PC-9 (cell line): ENCODE measurements at places on chromosomes 16 and 17. TPM values are rescaled to one million over a fixed set of nuclear protein-coding genes. Genes with fewer than 3 reads are reported as not detected.
A peak's percentile ranks its signal among the peaks of the same experiment; 100 is the strongest.

The TNFRSF17 gene
- not detected in 2 replicates for total RNA-seq

The CIAPIN1 gene
- 51.4 and 56.4 TPM in 2 replicates for total RNA-seq

The TBC1D3H gene
- not detected in 2 replicates for total RNA-seq

The GPR142 gene
- not detected in 2 replicates for total RNA-seq

The C17orf78 gene
- total RNA-seq: not detected in 2 replicates

The CACNG3 gene
- total RNA-seq: not detected in 2 replicates

The TMEM114 gene
- not detected in 2 replicates for total RNA-seq

The CALB2 gene
- 107 and 135 TPM in 2 replicates for total RNA-seq

The PRSS33 gene
- total RNA-seq: 0.23 and 0.33 TPM in 2 replicates

The TEKT3 gene
- not detected in 2 replicates for total RNA-seq

DNA sequence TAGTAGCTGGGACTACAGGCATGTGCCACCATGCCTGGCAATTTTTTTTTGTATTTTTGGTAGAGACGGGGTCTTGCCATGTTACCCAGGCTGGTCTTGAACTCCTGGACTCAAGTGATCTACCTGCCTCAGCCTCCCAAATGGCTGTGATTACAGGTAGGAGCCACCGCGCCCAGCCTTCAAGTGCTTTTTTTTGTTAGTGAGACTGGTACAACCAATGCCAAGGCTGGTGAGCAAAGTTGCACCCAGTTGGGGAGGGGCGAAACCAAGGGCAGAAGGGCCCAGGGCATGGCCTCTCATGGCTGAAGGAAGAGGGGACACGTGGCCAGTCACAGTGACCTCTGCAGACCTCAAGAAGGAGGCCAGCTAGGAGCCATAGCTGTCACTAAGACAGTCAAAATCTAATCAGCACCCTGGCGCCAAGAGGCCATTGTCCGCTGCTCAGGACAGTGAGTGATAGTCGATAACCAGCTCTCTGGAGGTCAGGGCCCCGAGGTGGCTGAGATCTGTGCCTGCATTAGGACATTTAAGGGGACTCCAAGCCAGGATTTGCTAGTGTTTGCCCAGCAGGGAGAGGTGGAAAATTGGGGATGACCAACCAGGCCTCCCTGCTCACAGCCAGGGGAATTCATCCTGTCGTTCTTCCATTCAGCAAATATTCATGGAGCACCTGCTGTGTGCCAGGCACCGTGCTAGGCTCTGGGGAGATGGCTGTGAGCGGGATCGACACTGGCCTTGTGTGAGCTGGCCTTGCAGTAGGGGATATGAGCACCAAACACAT, 10.2 kb downstream of the IL4R start:
- H3K4me3 ChIP-seq: no peak overlapping the region
- peaks cover 90% of the 10 kb centered on the region for H3K4me1 ChIP-seq
- DNase-seq: no peak
- H3K27me3 ChIP-seq: no peaks in the 10 kb centered on the region

DNA sequence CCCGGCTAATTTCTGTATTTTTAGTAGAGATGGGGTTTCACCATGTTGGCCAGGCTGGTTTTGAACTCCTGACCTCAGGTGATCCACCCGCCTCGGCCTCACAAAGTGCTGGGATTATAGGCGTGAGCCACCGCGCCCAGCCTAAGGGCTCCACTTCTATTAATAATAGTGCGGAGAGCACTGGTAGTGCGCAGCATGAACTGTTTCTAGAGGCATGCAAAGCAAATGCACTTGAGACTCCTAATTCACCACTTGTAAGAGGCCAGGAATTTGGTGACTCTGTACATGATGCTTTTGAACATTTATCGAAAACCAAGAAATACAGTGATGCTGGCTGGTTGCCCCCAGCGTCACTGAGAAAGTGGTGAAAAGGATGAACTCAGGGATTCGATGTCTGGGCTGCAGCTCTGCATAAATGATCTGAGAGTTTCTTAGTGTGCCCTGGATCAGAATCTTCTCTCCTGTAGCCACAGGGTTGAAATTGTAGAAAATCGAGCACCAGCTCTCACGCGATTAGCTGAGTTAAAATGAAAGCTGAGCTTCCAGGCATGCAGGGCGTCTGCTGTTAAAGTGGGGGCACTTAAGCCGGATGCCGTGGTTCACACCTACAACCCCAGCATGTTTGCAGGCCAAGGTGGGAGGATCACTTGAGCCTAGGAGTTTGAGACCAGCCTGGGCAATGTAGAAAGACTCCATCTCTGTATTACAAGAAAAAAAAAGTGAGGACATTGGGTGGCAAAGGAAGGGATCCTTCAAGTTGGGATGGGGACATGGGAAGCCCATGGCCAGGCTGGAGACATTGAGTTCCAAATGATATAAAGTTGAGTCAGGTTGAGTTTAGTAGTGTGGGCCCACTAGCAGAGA, 4.8 kb downstream of the RNF213 start:
- no peak overlapping the region for H3K27ac ChIP-seq
- no peaks in the 10 kb centered on the region for H3K27me3 ChIP-seq
- no peak overlapping the region for H3K4me3 ChIP-seq
- no peaks in the 10 kb centered on the region for H3K36me3 ChIP-seq
- no peak for DNase-seq

DNA sequence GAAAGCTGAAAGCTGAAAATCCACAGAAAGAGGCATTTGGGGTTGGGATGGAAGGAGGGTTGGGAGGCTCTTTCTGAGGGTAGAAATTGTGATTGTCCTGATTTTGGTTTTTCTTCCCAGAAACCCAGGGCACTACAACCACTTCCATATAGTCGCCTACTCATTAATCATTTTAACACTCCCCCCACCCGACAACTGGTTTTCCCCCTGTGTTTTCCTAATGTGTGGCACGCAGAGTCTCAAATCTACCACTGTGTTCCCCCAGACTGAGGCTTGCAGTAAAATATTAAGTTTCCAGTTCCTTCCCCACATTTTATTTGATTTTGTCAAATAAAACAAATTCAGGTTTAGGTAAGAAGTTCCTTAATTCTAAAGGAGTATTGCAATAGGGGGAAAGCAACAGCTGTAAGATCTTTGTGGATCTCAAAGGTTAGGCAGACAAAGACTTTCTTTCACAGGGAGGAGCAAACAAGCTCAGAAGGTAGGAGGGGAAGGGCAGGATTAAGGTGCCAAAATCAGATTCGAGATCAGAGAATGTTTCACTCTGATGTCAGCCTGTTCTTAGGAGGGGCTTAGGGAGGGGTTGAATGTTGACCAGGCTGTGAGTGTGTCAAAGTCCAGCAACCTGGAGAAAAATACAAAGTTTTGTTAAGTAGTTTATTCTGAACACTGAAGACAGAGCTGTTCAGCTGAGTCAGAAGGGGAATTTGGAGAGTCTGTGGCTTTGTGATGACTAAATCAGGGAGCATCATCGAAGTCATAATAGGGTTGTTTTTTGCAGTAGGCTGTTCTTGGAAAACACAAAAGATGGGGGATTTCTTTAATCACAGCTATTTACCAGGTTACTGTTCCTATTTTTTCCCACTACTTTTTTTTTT, 3.6 kb downstream of the ZNF267 start:
- H3K27me3 ChIP-seq: no peaks in the 10 kb centered on the region
- peak overlapping the region; percentile 11 for H3K27ac ChIP-seq
- no peak for DNase-seq
- H3K4me3 ChIP-seq: peak overlapping the region; percentile 9; the same call in 1 of the 2 replicates

- H3K36me3 ChIP-seq: no peaks in the 10 kb centered on the region
- no peak overlapping the region for H3K4me3 ChIP-seq
- no peaks in the 10 kb centered on the region for H3K27me3 ChIP-seq
- no peaks in the 10 kb centered on the region for H3K4me1 ChIP-seq
- no peak for DNase-seq
Measured at GRCh38 chr17:82938486-82938872, 98.7 kb upstream of the ZNF750 start.

GRCh38 chr17:50919321-50920040, 53.3 kb upstream of the TOB1 start:
- H3K27me3 ChIP-seq: no peaks in the 10 kb centered on the region
- no peaks in the 10 kb centered on the region for H3K36me3 ChIP-seq
- peak; percentile 95 for DNase-seq
- H3K27ac ChIP-seq: peak overlapping the region; percentile 63
- peaks cover 93% of the 10 kb centered on the region for H3K4me1 ChIP-seq

DNA sequence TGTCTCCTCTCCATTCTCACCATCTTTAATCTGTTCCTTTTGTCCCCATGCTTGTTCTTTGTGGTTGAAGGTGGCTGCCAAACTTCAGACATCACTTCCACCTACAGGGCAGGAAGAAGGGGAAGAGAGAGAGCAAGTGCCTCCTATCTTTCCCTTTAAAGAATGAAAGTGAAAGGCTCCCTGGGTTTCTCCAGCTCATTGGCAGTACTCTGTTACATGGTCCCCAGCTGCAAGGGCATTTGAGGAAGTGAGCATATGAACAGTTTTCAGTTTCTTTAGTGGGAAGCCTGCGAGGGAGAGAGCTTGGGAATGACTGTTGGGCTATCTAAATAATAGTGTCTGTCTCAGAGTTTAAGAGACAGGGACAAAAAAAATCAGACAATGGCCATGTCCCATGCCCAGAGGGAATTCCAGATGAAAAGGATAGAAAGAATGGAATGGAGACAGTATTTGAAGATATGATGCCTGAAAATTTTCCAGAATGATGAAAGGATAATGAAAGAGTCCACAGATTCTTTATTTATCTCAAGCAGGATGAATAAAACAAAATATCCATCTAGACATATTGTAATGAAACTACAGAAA, 159.9 kb downstream of the LGALS9B start:
- DNase-seq: no peak
- H3K4me3 ChIP-seq: no peak overlapping the region
- H3K4me1 ChIP-seq: no peaks in the 10 kb centered on the region
- peaks cover 24% of the 10 kb centered on the region for H3K36me3 ChIP-seq
- no peaks in the 10 kb centered on the region for H3K27me3 ChIP-seq

DNA sequence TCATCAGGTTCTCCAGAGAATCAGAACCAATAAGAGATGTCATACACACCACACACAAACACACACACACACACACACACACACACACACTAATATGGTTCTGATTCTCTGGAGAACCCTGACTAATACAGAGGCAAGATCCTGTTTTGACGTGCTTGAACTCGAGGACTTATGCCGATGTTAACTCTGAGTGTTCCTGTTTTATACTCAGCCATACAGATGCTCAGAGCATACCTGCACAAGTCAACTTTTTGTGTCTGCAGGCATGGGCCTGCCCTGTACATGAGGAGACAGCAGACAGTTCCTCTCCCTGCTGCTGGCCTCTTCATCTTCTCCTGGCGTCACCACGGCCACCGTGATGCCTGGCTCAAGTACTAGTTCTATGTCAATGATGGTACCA, 635.9 kb downstream of the WWOX start:
- no peaks in the 10 kb centered on the region for H3K36me3 ChIP-seq
- H3K4me3 ChIP-seq: no peak overlapping the region
- no peaks in the 10 kb centered on the region for H3K4me1 ChIP-seq
- H3K27me3 ChIP-seq: no peaks in the 10 kb centered on the region
- no peak for DNase-seq
- H3K27ac ChIP-seq: no peak overlapping the region

GRCh38 chr16:86951831-86952598, 365.2 kb downstream of the C16orf95 start:
- H3K27me3 ChIP-seq: peaks cover 68% of the 10 kb centered on the region
- H3K36me3 ChIP-seq: no peaks in the 10 kb centered on the region
- no peak overlapping the region for H3K27ac ChIP-seq

- H3K4me3 ChIP-seq: no peak overlapping the region
- DNase-seq: peak; percentile 87
- H3K27ac ChIP-seq: no peak overlapping the region
- no peaks in the 10 kb centered on the region for H3K4me1 ChIP-seq
- H3K27me3 ChIP-seq: no peaks in the 10 kb centered on the region
Measured at GRCh38 chr17:81142301-81143199, 22.8 kb upstream of the PVALEF start.

GRCh38 chr17:79707931-79708891, 22.5 kb upstream of the ENPP7 start:
- no peak overlapping the region for H3K4me3 ChIP-seq
- no peaks in the 10 kb centered on the region for H3K4me1 ChIP-seq
- no peaks in the 10 kb centered on the region for H3K36me3 ChIP-seq
- peak; percentile 46 for DNase-seq
- no peak overlapping the region for H3K27ac ChIP-seq

GRCh38 chr17:13104576-13104975, 86.7 kb upstream of the ELAC2 start:
- no peak for DNase-seq
- H3K36me3 ChIP-seq: no peaks in the 10 kb centered on the region
- H3K27ac ChIP-seq: no peak overlapping the region
- H3K27me3 ChIP-seq: peaks cover 25% of the 10 kb centered on the region
- H3K4me3 ChIP-seq: no peak overlapping the region

- DNase-seq: no peak
- no peak overlapping the region for H3K27ac ChIP-seq
- H3K4me3 ChIP-seq: no peak overlapping the region
- no peaks in the 10 kb centered on the region for H3K27me3 ChIP-seq
- no peaks in the 10 kb centered on the region for H3K36me3 ChIP-seq
- peaks cover 12% of the 10 kb centered on the region for H3K4me1 ChIP-seq
Measured at GRCh38 chr17:67256075-67256732, 11.2 kb upstream of the HELZ start.

GRCh38 chr17:36136036-36136435, 32.4 kb downstream of the CCL4 start:
- no peak for DNase-seq
- no peaks in the 10 kb centered on the region for H3K36me3 ChIP-seq
- no peak overlapping the region for H3K27ac ChIP-seq
- peaks cover 43% of the 10 kb centered on the region for H3K27me3 ChIP-seq
- no peaks in the 10 kb centered on the region for H3K4me1 ChIP-seq

- peaks cover 55% of the 10 kb centered on the region for H3K4me1 ChIP-seq
- H3K4me3 ChIP-seq: no peak overlapping the region
- H3K36me3 ChIP-seq: no peaks in the 10 kb centered on the region
- DNase-seq: no peak
- no peaks in the 10 kb centered on the region for H3K27me3 ChIP-seq
- H3K27ac ChIP-seq: no peak overlapping the region
Measured at GRCh38 chr17:57876023-57876865, 26.4 kb upstream of the MRPS23 start.

GRCh38 chr17:4786516-4786915, 352 bp upstream of the VMO1 start:
- H3K27ac ChIP-seq: no peak overlapping the region
- peaks cover 20% of the 10 kb centered on the region for H3K4me1 ChIP-seq
- H3K27me3 ChIP-seq: no peaks in the 10 kb centered on the region
- DNase-seq: no peak
- no peaks in the 10 kb centered on the region for H3K36me3 ChIP-seq

DNA sequence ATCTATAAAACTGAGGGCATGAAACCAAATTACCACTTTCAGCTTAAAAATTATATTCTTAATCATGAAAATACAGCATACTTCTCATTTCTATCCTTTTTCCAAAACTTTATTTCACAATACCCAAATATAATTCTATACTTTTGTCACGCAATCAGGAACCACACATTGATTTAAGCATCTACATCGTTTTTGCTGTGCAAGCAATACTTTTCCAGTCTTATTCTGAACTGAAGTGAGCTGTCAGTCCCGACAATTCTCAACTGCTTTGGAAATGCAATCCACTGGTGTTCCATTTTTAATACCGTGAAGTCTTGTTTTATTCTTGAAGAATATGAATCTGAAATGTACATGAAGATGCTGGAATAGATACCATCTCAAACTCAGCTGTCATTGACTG, 60.1 kb upstream of the NOL11 start:
- DNase-seq: no peak
- H3K27ac ChIP-seq: no peak overlapping the region
- H3K36me3 ChIP-seq: no peaks in the 10 kb centered on the region
- no peak overlapping the region for H3K4me3 ChIP-seq
